ENCODE measurements at places on chromosomes 6 and 20.

GRCh38 chr6:139748353-139749146, 374.1 kb upstream of the CITED2 start:
- DNase-seq: no peak

DNA sequence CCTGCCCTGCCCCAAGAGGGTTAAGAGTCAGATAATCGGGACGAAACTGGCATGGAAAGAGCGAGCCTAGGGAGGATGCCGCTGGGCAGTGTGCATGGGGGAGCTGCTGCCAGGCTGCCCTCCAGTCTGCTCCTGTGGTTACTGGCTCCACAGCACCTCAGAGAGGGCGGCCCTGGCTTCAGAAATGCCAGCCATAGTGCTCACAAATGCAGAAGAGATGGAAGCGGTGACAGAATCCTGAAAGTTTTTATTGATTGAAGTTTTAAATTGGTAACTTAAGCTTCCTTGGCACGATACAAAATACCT, 57.9 kb downstream of the VAPB start:
- no peak for DNase-seq

- DNase-seq: no peak
These were observed 2.5 kb downstream of the RNF217 start for GRCh38 chr6:124964764-124965105.

GRCh38 chr20:47727170-47727880, 58.0 kb downstream of the SULF2 start:
- peak; percentile 55 for DNase-seq

DNA sequence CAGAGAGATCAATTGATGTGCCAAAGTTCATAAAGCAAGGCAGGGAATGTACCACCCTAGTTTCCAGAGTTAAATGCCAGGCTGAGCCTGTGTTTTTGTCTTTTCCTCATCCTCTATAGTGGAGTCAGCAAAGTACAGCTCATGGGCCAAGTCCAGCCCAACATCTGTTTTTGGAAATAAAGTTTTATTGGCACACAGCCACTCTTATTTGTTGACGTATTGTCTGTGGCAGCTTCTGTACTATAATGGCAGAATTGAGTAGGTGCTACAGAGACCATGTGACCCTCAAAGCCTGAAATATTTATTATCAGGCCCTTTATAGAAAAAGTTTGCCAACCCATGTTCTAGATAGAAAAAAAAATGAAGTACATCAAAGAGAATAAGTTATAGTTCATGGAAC, 187.0 kb downstream of the TSHZ2 start:
- DNase-seq: no peak

- DNase-seq: no peak
These were observed 731.6 kb upstream of the GJE1 start for GRCh38 chr6:141401168-141401567.

- DNase-seq: no peak
These were observed 14.5 kb downstream of the FOXC1 start for GRCh38 chr6:1624058-1624850.

DNA sequence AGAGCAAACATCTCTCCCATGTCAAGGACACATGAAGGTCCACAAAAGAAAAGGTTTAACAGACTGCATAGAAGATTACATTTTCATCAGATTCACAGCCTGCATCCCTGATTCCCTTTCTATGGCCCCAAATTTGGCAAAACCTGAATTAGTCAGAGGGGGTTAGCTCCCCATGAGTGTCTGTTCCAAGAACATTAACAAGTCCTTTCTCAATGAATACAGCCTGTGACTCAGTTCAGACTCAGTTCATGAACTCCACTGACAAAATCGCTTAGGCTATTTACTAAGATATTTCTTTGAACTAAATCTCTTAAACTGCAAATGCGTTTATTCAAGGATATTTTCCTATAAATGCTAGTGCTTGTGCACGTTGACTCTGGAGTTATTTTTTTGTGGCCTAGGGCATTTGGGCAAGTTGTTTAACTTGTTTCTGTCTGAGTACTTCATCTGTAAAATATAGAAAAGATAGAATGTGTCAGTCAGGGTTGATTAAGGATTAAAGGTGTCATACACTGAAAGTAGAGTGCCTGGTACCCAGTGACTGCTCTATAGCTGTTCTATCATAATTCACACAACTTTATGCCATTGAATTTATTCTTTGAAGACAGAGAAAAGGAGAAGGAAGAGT, 422.6 kb downstream of the HTR1B start:
- no peak for DNase-seq

GRCh38 chr20:37407573-37408002, 61.6 kb downstream of the SRC start:
- DNase-seq: no peak

DNA sequence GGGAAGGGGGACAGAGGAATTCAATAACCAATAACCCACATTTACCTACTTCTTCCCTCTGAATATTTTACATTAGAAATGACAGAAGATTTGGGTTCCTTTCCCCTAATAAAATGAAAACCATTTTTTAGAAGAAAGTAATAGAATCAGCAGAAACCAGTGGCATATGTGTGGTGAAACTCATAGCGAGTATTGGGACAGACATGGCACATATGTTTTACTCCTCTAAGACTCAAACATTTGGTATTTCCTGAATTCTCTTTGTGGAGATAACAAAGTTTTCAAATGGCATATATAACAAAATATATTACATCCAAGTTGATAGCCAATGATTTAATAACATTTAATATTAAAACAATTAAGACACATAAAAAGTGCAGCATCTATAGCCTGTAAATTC, 12.9 kb upstream of the BEND3 start:
- no peak for DNase-seq

DNA sequence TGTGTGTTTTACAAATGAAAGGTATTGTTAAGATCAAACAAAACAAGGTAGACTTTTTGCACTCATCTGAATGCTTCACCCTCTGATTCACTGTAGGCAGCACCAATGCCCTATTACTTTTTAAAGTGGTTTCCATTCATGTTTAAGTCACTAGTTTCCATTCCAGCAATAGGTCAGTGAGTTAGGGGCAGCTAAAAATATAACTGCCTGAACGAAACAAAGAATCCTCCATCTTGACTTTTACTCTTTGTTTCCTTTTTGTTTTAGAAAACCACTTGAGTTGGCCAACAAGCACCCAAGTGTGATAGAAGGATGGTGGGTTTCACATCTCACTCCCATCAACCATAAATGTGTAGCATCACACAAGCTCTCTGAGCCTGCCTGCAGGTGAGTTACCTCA, 25.5 kb downstream of the CLIC5 start:
- no peak for DNase-seq
